ENCODE measurements at places on chromosomes 13 and 19.
A peak's percentile ranks its signal among the peaks of the same experiment; 100 is the strongest.

- peak; percentile 52 for DNase-seq
Measured at GRCh38 chr13:80979035-80979641, 638.2 kb upstream of the SPRY2 start.

DNA sequence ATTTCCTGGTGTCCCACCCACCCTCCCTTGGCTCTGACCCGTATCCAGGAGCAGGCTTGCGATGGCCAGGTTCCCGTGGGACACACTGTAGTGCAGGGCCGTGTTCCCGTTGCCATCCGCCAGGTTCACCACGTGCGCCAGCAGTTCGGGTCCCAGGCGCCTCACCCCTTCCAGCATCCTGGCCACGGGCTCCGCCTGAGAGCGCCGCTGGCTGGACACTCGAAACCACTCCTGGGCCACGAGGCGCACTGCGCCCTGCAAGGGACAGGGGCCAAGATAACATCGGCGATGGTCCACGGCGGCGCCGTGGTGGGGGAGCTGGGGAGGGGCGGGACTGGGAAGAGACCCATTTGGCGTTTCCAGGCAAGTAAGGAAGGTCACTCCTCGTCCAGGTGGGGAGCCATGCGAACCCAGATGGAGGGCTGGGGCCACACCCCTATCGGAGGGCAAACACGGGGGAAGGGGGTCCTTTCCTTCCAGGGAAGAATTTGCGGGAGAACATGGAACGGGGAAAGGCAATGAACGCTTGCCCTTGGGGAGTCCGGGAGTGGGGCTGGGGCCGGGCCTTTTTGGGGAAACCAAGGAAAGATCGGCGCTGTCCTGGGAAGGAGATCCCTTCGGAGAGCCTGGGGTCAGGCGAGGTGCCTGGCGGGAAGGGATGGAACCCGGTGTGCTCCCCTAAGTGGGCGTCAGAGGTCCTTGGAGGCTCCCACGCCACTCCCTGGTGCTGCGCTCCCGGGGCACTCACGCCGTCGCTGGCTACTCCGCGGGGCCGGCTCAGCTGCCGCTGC is 9.9 kb downstream of the KANK3 start:
- DNase-seq: no peak

DNA sequence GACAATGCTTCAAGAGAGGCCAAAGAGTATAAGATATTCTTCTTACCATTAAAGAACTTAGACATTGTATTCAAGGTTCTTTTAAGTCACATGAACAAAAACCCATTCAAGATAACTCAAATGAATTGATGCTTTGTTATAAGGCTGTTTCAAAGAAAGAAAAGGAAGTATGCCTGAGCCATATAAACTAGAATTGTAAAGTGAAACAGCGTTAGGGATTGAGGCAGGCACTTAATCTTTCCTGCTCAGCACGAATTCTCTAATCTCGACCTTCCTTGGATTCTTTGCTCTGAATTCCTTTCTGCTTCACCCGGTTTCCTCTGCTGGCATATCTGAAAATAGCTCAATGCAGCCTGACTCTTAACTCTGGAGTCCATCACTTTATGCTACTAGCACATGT is 595.4 kb downstream of the DIAPH3 start:
- no peak for DNase-seq

DNA sequence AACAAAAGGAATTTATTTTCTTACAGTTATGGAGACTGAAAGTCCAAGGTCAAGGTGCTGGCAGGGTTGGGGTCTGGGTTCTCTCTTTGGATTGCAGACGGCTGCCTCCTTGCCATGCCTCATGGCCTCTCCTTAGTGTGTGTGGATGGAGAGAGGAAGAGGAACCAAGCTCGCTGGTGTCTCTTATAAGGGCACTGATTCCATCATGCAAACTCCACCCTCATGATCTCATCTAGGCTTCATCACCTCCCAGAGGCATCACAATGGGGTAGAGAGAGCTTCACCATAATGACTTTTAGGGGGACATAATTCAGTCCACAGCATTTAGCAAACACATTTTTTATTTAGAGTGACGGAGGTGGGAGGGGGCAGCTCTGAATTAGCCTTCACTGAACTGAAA is 104.9 kb upstream of the ABCC4 start:
- no peak for DNase-seq

- DNase-seq: no peak
Measured at GRCh38 chr13:90120026-90120425, 1227.5 kb upstream of the MIR17HG start.

DNA sequence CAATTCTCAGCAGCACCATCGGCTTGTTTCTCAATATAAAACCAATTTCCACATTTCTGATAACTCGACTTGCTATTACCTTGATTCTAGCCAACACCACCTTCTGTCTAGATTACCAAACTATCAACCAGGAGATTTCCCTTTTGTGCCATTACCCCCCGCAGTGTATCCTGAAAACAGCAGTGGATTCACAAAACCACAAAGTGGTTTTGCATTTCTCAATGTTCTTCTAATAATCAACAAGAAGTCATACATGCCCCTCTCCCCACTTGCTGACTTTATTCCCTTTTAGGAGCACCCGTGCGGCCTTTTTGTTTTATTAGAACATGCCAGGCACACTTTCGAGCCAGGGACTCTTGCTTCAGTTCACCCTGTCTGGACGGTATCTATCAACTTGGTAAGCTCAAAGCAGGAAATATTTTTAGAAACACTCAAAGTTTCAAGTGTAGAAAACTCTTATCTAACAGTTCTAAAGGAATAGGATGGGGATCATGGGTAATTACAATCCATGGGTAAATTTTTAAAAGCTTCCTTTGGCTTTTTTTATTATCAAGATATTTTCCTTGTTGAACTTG is 967.4 kb downstream of the EFNB2 start:
- DNase-seq: no peak

- DNase-seq: no peak
Measured at GRCh38 chr19:1471010-1471514, 8.0 kb downstream of the C19orf25 start.

- no peak for DNase-seq
Measured at GRCh38 chr19:41845051-41845590, 279 bp downstream of the DMRTC2 start.

GRCh38 chr19:45638930-45639729 is at the start of gene EML2:
TSS of gene EML2 (minus strand) at chr19:45639397. CDS start at chr19:45639376, 21 bp downstream.
- DNase-seq: peak; percentile 54

DNA sequence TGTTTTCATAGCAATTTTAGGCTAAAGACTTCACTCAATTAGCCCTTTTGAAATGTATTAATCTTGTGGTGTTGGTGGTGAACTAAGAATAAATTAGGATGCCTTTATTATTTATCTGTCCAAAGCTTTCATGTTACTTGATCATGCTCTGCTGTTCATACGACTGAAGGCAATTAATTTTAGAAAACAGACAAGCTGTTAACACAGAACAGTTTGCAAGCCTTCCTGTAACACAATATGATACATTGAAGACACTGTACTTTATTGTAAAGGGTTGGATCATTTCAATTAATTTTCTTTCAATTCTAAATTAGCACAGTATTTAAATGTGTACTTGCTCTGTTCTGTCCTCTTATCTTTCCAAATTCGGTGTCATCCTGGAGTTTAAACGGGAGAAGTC is 794.3 kb upstream of the MIR17HG start:
- no peak for DNase-seq

- DNase-seq: peak; percentile 95
Measured at GRCh38 chr19:18500799-18501198, 21.1 kb downstream of the ELL start.

DNA sequence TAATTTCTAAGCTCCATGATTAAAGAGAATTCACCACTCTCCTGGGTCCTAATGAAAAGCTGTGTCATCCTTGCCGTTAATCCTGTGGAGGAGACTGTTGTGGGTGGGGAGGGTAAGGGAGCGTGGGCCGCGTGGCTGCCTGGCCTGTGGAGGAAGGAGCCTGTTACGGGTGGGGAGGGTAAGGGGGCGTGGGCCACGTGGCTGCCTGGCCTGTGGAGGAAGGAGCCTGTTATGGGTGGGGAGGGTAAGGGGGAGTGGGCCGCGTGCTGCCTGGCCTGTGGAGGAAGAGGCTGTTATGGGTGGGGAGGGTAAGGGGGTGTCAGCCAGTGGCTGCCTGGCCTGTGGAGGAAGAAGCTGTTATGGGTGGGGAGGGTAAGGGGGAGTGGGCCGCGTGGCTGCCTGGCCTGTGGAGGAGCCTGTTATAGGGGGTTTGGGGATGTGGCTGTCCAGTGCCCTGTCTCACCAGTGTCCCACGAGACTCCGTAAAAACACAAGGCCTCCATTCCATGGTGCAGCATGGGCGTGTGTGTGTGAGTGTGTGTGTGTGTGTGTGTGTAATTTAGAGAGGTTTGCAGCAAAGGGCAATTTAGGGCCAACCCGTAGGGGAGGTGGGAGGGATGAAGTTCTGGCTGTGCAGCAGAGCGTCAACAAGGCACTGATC is 15.6 kb upstream of the DCUN1D2 start:
- no peak for DNase-seq

- no peak for DNase-seq
Measured at GRCh38 chr19:41776700-41777099, 19.7 kb upstream of the CEACAM3 start.

DNA sequence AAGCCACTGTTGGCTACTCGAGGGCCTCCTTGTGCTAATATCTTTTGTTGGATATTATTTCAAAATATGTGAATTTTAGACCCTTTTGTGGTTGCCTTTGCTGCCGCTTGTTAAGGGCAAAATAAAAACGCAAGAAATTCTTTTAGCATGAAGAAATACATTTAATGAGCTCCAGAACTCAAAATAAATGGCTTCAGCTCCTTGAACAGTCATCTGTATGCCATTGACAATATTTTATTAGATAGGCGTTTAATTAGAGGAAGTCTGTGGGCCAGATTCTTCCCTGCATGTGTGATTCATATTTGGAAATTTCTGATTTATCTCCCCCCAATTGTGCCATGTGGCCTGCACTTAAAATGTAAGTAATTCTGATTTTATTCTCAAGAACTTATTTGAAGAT is 177.2 kb downstream of the STK24 start:
- DNase-seq: no peak

- peak; percentile 91 for DNase-seq
Measured at GRCh38 chr19:1248786-1249297, 459 bp downstream of the MIDN start.

- no peak for DNase-seq
Measured at GRCh38 chr13:94992036-94992960, 280.0 kb upstream of the SOX21 start.

- no peak for DNase-seq
Measured at GRCh38 chr13:109782823-109783431, 3.5 kb downstream of the IRS2 start.

DNA sequence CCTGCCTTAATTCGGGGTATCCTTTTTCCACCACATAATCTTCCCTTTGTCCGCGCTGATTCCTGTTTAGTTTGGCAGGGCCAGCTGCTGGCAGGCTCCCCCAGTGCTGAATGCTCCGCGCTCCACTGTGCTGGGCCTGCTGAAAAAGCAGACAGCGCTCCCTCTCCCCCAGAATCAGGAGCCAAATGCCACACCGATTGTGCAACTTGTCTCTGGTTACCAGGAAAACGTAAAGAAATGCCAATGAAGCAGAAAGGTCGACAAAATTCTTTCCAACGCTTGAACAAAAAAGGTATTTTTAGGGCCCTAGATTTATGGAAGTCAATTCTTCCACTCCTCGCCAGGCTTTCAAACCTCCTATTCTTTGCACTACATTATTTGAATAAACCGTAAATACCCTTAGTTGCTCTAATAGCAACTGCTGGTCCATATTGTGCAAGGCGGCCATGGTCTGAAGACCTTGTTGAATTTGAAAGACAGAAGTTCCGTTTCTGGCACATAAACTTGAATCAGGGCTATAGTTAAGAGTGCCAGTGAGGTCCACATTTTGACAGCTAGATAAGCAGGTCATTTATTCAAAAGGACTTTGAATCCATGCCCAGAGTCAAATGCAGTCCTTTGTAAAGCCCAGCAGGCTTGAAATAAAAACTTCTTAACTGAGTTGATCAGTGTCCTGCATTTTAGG is 206.7 kb upstream of the RFC3 start:
- DNase-seq: peak; percentile 88

DNA sequence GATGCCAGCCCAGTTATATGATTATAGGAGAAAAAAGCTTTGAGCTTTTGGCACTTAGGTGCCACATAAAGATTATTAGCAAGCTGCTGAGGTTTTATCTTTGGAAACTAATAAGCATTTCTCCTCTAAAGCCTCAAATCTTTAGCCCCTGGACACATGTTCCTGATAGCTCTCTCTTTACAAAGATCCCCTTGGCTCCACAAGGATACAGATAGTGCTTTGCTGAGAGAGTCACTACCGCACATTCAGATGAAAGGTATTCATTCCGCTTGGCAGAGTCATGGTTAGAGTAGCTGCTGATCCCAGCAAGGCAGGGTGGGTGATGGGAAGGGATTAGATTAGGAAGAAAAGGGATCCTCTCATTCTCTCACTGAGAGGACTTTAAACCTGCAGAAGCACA is 28.2 kb upstream of the PSG7 start:
- DNase-seq: no peak

DNA sequence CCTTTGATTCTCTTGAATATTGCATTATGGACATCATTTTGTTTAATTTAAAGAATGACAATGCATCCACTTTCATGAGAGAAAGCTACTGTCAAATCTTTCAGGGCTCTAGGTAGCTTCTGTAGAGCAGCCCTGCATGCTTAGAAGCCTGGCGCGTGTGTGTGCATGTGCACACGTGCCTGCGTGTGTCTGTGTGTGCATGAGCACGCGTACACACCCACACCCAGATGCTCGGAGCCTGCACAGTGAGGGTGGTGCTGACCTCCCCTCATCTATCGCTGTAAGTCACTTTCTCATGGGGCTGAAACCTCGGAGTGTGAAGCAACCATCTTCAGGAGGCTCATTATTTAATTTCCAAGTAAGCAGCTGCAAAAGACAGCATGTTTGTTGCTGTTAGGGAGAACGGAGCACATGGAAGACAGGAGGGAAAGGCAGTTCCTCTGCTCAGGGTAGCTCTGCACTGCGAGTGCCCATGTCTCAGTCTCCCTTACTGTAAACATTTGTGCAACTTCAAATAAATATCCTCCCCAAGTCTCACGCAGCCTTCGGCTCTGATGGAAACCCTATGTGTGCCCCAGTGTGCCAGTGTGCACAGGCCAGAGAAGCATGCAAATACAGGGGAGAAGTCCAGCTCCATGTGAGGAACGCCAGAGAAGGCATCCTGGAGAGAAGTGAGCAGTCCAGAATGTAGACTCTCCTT is 22.8 kb downstream of the TSHZ3 start:
- DNase-seq: peak; percentile 11

- peak; percentile 67 for DNase-seq
Measured at GRCh38 chr19:44620667-44621066, 7.3 kb downstream of the IGSF23 start.

DNA sequence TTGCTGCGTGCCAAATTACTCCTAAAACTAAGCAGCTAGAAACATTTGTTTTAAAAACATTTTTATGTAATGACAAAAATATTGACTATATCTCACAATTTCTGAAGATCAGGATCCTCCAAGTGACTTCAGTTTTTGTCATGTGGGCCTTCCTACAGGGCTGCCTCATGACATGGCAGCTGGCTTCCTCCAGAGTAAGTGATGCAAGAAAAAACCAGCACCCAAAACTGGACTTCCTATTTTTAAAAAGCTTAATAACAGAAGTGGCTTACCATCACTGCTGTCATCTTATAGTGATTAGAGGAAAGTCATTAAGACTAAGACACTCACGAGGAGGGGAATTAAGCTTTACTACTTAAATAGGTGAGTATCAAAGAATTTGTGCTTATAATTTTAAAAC is 681.7 kb downstream of the PCDH17 start:
- no peak for DNase-seq

DNA sequence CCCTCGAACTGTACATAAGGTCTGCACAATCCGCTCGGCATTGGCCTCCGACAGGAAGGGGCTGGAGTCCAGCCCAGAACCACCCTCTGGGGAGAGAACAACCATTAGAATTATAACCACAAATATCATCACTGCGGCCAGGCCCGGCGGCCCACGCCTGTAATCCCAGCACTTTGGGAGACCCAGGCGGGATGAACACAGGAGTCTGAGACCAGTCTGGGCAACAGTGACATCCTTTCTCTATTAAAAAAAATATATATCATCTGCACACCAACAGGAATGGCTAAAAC is 11.4 kb downstream of the COQ8B start:
- no peak for DNase-seq
